Neural progenitor cell (in vitro differentiated cells): ENCODE measurements at places on chromosomes 11 and 22. TPM values are rescaled to one million over a fixed set of nuclear protein-coding genes. Genes with fewer than 3 reads are reported as not detected.

Gene B3GAT3
- total RNA-seq = 21.2 and 44.0 TPM in 2 replicates

Gene KIRREL3
- 1.1 and 2.6 TPM in 2 replicates for total RNA-seq

Gene LRRC32
- total RNA-seq = 0.21 and 1.1 TPM in 2 replicates

Gene MUC5AC
- total RNA-seq = not detected in 2 replicates

Gene EXPH5
- total RNA-seq = 0.84 and 1.4 TPM in 2 replicates

Gene MRPL17
- total RNA-seq = 24.3 and 30.9 TPM in 2 replicates

Gene CCDC73
- total RNA-seq = not detected in 2 replicates

Gene CCDC134
- 8.8 and 19.7 TPM in 2 replicates for total RNA-seq

Gene MPPED2
- total RNA-seq = 1.6 and 3.4 TPM in 2 replicates

Gene CTNND1
- total RNA-seq = 135 and 150 TPM in 2 replicates

GRCh38 chr22:29948385-29948769 is 65.4 kb downstream of the MTMR3 start:
- H3K4me3 ChIP-seq = no peak overlapping the region
- H3K27ac ChIP-seq = no peak overlapping the region

DNA sequence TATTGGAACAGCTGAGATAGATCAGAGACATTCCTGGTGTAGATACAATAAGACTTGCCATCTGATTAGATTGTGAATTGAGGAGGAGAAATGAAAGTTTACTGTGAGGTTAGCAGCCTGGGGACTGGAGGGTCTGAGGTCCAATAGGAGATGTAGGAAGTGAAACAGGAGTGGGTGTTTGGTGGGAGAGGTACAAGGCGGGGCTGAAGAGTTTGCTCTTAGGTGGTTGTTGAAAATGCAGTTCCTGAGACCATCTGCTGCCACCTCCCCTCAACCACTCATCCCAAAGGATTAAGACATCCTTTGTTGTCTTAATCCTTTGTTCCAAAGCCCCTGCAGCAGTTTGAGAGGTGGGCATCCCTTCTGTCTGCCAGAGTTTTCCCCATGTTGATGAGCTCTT is 14.8 kb downstream of the PIWIL4 start:
- H3K27ac ChIP-seq = no peak overlapping the region
- peaks cover 16% of the 10 kb centered on the region for H3K4me1 ChIP-seq
- no peak overlapping the region for H3K4me3 ChIP-seq
- H3K27me3 ChIP-seq = no peaks in the 10 kb centered on the region
- H3K36me3 ChIP-seq = no peaks in the 10 kb centered on the region
- peak; percentile 56 for DNase-seq

DNA sequence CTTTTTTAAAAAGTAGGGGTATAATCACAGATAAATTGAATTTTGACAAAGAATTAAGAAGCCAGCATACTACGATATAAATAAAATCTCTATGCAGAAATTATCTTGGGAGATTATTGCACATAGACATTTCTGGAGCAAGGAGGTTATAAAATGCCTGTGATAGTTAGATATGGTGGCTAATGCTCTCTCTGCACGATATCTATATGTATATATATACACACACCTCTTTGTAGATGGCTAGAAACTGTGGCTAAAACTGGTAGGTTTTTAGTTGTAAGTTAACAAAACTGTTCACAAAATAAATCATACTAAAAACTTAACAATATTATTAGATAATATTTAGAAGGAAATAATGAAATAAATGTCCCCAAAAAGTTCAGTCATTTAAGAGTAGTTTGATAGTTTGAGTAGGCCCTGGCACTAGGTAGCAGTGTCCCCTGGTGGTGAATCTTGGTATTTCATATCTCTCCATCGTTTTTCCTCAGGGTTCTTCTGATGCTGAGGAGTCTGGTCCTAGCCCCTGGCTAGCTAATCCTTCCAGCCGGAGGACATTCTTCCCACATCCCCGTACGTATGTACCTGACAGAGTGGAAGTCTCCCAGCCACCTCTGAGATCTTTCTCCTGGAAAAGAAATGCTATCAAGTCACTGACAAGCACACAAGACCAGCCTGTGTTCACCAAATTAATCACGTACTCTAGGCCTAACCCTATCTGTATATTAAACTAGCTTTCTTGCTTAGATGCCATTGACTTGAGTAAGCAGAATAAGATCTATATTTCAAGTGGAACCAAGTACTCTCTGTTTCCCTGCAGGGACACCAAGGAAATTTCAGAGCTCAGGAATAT is 32.2 kb downstream of the ART5 start:
- no peak overlapping the region for H3K4me3 ChIP-seq
- peak; percentile 61 for DNase-seq
- H3K27ac ChIP-seq = no peak overlapping the region
- no peaks in the 10 kb centered on the region for H3K4me1 ChIP-seq

- no peak overlapping the region for H3K27ac ChIP-seq
- no peaks in the 10 kb centered on the region for H3K27me3 ChIP-seq
- no peaks in the 10 kb centered on the region for H3K4me1 ChIP-seq
- H3K4me3 ChIP-seq = no peak overlapping the region
Measured at GRCh38 chr11:9905960-9906791, 242.3 kb downstream of the SWAP70 start.

DNA sequence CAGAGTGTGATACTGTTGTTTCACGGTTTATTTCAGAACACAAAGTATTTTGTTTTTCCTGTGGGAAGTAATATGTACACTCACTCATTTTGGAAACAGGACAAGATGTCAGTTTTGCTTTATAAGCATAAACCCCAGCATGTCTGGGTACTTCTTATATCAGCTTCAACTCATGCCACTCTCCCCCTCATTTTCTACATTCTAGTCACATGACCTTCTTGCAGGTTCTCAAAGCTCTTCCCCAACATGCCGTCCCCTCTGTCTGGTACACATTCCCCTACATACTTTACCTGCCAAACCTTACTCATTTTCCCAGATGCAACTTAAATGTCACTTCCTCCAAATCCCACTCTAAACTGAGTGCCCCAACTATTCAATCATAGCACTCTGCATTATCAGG is 1.6 kb upstream of the CTR9 start:
- no peaks in the 10 kb centered on the region for H3K36me3 ChIP-seq
- H3K4me1 ChIP-seq = peaks cover 7% of the 10 kb centered on the region
- no peak overlapping the region for H3K27ac ChIP-seq

DNA sequence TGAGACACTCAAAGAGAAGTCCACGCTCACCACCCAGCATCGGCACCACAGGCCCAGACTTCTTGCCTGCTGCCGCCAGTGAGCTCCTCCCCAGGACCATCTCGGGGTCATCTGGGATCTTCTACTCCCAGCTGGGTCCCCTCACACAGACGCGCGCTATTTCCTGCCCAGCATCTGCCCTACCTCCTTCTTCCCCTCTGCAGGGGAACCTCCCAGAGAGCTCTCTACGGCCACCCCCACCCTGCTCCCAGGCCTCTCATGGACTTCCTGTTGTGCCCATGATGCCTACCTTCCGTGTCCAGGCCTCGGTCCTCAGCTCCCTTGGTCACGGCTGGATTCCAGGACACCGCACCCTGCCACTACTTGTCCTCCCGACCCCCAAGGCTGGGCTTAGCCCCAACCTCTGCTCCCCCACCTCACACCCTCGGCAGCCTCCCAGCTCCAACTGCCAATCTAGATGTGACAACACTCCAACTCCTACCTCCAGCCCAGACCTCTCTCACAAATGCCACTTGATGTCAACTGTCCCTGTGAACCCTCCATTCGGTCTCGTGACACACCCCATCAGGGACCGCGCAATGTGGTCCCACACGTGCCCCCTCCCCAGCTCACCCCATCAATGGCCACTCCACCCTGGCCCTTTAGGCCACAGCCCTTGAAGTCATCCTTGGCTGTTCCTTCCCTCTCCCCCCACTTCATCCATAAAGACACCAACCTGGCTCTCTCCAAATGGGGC is 45.3 kb downstream of the SGSM3 start:
- H3K4me3 ChIP-seq = no peak overlapping the region
- H3K4me1 ChIP-seq = no peaks in the 10 kb centered on the region
- no peaks in the 10 kb centered on the region for H3K36me3 ChIP-seq
- H3K27me3 ChIP-seq = no peaks in the 10 kb centered on the region

- no peak overlapping the region for H3K4me3 ChIP-seq
- no peaks in the 10 kb centered on the region for H3K36me3 ChIP-seq
- no peak overlapping the region for H3K27ac ChIP-seq
- peaks cover 7% of the 10 kb centered on the region for H3K4me1 ChIP-seq
- no peaks in the 10 kb centered on the region for H3K27me3 ChIP-seq
- no peak for DNase-seq
Measured at GRCh38 chr11:26698224-26698623, 23.6 kb downstream of the SLC5A12 start.

DNA sequence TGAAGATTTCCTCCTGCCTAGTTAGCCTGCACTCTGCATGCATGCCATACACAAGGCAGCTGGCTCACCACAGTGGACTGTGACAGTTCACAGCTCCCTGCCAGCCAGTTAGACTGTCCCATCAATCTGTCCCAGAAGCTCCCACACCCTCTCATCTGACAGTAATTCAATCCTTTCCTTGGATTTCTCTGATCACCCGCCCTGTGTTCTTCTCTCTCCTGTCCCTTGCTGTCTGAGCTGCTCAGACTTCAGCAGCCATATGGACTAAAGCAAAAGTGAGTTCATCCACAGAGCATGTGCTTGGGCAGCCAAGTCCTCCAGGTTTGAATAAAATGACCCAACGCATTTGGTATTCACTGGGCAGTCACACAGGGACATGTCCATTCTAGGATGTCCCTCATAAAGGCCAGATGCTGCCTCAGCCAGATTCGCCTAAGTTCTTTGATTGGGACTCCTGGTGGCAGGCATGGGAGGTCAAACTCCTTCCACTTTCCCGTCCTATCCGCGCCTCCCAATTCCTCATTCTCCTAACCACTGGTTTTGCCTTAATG is 54.5 kb upstream of the ZBTB44 start:
- H3K4me1 ChIP-seq = no peaks in the 10 kb centered on the region
- H3K4me3 ChIP-seq = no peak overlapping the region
- H3K27me3 ChIP-seq = no peaks in the 10 kb centered on the region
- DNase-seq = no peak

- peaks cover 23% of the 10 kb centered on the region for H3K4me1 ChIP-seq
- H3K27ac ChIP-seq = no peak overlapping the region
- no peak overlapping the region for H3K4me3 ChIP-seq
Measured at GRCh38 chr11:91800208-91800914, 424.3 kb upstream of the FAT3 start.

DNA sequence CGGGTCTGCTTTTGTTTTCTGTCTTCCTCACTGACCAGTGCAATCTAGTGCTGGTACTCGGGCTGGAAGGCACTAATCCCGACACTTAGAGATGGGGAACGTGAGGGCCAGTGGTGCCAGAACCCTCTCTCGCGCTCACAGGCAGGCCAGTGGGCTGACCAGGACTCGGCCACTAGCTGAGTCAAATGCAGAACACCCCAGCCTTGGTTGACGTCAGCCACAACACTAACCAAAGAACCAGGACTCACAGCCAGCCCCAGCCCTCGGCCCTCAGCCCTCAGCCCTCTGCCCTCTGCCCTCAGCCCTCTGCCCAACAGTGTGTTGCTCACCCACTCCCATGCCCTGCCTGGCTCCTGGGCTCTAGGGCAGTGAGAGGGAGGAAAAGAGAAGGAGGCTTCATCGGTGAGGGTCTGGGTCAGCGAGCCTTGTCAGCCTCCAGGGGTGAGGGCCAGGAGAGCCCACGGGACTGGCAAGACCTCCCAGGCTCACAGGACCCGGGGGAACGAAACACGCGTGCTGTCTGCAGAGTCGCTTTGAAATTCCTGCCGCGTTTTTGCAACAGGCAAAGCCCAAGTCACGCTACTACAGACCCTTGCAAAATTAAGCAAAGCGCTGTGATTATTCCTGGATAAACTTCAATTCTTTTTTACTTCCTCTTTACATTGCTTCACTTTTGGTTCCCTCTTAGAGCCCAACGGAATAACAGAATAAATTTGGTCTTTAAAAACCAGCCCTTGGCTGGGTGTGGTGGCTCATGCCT is 27.5 kb downstream of the KIAA0930 start:
- peaks cover 15% of the 10 kb centered on the region for H3K4me1 ChIP-seq
- no peaks in the 10 kb centered on the region for H3K36me3 ChIP-seq
- no peak overlapping the region for H3K27ac ChIP-seq
- H3K27me3 ChIP-seq = peaks cover 5% of the 10 kb centered on the region
- H3K4me3 ChIP-seq = peak overlapping the region; percentile 24
- no peak for DNase-seq

- no peak overlapping the region for H3K4me3 ChIP-seq
- H3K27me3 ChIP-seq = no peaks in the 10 kb centered on the region
- H3K36me3 ChIP-seq = no peaks in the 10 kb centered on the region
- no peaks in the 10 kb centered on the region for H3K4me1 ChIP-seq
Measured at GRCh38 chr11:69085490-69086095, 36.9 kb downstream of the TPCN2 start.

DNA sequence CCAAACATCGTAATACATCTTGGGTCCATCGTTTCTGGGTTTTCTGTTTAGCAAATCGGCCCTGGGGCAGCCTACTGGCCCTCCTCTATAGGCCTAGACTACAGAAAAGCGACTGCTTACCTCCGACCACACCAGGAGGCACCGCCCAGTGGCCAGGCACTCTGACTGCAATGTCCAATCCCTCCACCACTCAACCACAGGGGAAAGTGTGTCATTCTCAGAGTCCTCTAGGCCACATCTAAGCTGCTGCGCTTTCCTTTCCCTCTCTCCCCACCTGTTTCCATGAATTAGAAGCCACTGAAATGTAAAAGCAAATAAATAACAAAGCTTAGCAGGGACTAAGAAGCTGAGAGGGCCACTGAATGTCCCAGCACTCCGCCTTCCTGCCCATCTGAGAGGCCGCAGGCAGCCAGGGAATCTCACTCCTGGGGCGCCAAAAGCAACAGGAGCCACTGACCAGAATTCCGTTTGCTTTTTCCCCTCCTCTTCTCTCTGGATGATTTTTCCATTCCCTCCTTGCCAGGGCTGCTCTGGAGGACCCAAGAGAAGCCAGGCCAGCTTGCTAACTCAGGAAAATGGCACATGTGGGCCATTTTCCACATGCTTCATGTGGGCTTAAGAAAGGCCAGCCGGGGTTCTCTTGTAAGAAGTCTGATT is 50.1 kb upstream of the FLI1 start:
- H3K36me3 ChIP-seq = no peaks in the 10 kb centered on the region
- no peak overlapping the region for H3K4me3 ChIP-seq
- no peaks in the 10 kb centered on the region for H3K27me3 ChIP-seq
- H3K27ac ChIP-seq = no peak overlapping the region
- peak; percentile 35 for DNase-seq

- H3K27me3 ChIP-seq = no peaks in the 10 kb centered on the region
- no peaks in the 10 kb centered on the region for H3K36me3 ChIP-seq
- no peak for DNase-seq
- peaks cover 5% of the 10 kb centered on the region for H3K4me1 ChIP-seq
Measured at GRCh38 chr22:33095661-33096060, 37.5 kb upstream of the SYN3 start.

- no peak within 1 kb of the TSS for H3K4me3 ChIP-seq
- no peak within 1 kb of the TSS for H3K27ac ChIP-seq
- no peaks in the 10 kb centered on the region for H3K27me3 ChIP-seq
- H3K36me3 ChIP-seq = no peaks in the 10 kb centered on the region
Measured at GRCh38 chr11:18455686-18456372, at the start of gene LDHAL6A. Gene LDHAL6A (plus strand): TSS chr11:18455856. CDS start chr11:18456681, 825 bp downstream.

DNA sequence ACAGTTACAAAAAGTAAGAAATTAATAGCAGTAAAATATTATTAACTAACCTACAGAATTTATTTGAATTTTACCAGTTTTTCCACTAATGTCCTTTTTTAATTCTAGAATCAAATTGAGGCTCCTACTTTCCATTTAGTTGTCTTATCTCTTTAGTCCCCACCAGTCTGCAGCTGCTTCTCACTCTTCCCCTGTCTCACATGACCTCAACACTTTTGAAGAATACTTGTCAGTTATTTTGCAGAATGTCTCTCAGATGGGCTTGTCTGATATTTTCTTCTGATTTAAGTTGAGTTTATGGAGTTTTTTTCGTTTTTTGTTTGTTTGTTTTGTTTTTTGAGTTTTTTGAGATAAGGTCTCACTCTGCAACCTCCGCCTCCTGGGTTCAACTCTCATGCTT is 74.3 kb upstream of the ADORA2A start:
- no peak overlapping the region for H3K4me3 ChIP-seq
- DNase-seq = no peak
- no peaks in the 10 kb centered on the region for H3K27me3 ChIP-seq
- H3K4me1 ChIP-seq = peaks cover 6% of the 10 kb centered on the region
- H3K36me3 ChIP-seq = peaks cover 10% of the 10 kb centered on the region
